ENCODE measurements at places on chromosomes 16 and 17.

GRCh38 chr17:56593646-56594319 is at the start of gene NOG:
TSS of gene NOG (plus strand) at chr17:56593699. CDS start at chr17:56594224, 525 bp downstream.
- H3K27me3 ChIP-seq, result peaks cover 28% of the 10 kb centered on the region
- H3K36me3 ChIP-seq, result no peaks in the 10 kb centered on the region
- DNase-seq, result peak; percentile 81
- H3K27ac ChIP-seq, result peak within 1 kb of the TSS; percentile 83
- peak within 1 kb of the TSS; percentile 39 for H3K4me3 ChIP-seq

GRCh38 chr16:46717692-46718091 is 28.2 kb downstream of the ORC6 start:
- no peak overlapping the region for H3K27ac ChIP-seq
- no peaks in the 10 kb centered on the region for H3K27me3 ChIP-seq
- no peak overlapping the region for H3K4me3 ChIP-seq
- H3K36me3 ChIP-seq, result no peaks in the 10 kb centered on the region
- no peak for DNase-seq

DNA sequence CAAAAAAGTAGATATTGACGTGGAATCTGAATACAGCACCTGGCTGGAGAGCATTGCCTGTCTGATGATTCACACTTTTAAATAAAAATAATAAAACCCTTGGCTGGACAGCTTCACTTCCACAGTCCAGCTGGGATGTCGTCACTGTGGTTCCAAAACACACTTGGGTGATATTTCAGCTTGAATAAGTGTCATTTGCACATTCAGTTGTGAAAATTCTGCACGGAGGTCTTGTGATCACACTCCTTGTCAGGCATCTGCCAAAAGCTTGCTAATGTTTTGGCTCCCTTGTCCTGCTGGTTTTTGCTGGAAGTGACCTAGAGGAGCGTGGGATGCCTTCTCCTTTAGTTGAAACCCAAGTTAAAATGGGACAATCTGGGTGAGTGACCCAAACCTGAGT is 60.7 kb downstream of the PCTP start:
- no peaks in the 10 kb centered on the region for H3K27me3 ChIP-seq
- no peaks in the 10 kb centered on the region for H3K4me1 ChIP-seq
- no peak overlapping the region for H3K4me3 ChIP-seq

- no peak for DNase-seq
- peaks cover 97% of the 10 kb centered on the region for H3K36me3 ChIP-seq
- no peaks in the 10 kb centered on the region for H3K27me3 ChIP-seq
- H3K4me3 ChIP-seq, result no peak overlapping the region
- H3K27ac ChIP-seq, result peak overlapping the region; percentile 65
Measured at GRCh38 chr16:87834005-87834667, 35.2 kb downstream of the SLC7A5 start.

DNA sequence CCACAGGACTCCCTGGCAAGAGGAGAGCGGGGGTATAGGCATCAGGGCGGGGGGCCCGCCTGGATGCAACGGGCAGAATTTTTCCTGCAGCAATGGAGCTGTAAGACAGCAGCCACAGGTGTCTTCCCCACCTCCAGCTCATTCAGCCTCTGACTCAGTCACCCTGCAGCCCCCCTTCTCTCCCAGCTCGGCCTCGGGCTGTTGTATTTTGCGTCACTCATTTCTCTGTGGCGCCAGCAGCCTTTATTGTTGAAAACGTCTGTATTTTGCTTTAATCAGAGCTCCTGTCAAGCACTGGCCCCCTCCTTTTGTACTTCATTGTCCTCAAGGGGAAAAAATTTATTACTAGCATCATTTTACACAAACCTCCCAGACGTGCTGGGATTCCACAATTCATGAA is 117.7 kb downstream of the WSCD1 start:
- no peaks in the 10 kb centered on the region for H3K4me1 ChIP-seq
- H3K4me3 ChIP-seq, result no peak overlapping the region
- H3K27me3 ChIP-seq, result no peaks in the 10 kb centered on the region

DNA sequence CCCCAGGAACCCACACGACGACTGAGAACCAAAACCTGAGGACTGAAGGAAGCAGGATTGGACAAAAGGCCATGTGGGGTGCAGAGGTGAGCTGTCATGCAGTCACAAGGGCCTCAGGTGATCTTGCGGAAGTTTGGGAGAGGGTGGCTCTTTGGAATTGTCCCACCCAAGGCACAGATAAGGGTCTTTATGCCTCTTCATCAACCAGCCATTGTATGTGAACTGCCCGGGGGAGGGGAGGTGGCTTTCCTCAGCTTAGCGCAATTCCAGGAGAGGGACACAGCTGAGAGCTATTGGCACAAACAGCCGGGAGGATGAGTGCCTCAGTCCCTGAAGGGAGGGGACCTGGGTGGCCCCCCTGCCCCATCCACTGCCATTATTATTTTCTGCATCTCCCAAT is 55.1 kb upstream of the PHOSPHO1 start:
- DNase-seq, result no peak
- no peak overlapping the region for H3K4me3 ChIP-seq
- H3K4me1 ChIP-seq, result no peaks in the 10 kb centered on the region
- H3K27me3 ChIP-seq, result no peaks in the 10 kb centered on the region
- H3K36me3 ChIP-seq, result no peaks in the 10 kb centered on the region
- no peak overlapping the region for H3K27ac ChIP-seq

GRCh38 chr16:53429221-53429943 is 4.9 kb upstream of the RBL2 start:
- no peak for DNase-seq
- no peak overlapping the region for H3K4me3 ChIP-seq
- H3K27me3 ChIP-seq, result no peaks in the 10 kb centered on the region
- H3K36me3 ChIP-seq, result no peaks in the 10 kb centered on the region
- H3K27ac ChIP-seq, result no peak overlapping the region

- no peaks in the 10 kb centered on the region for H3K36me3 ChIP-seq
- no peaks in the 10 kb centered on the region for H3K27me3 ChIP-seq
- DNase-seq, result no peak
- H3K27ac ChIP-seq, result no peak overlapping the region
- H3K4me3 ChIP-seq, result no peak overlapping the region
Measured at GRCh38 chr16:49216593-49216992, 65.0 kb downstream of the CBLN1 start.

- peaks cover 6% of the 10 kb centered on the region for H3K4me1 ChIP-seq
- H3K4me3 ChIP-seq, result no peak overlapping the region
- H3K36me3 ChIP-seq, result no peaks in the 10 kb centered on the region
- peaks cover 17% of the 10 kb centered on the region for H3K27me3 ChIP-seq
- DNase-seq, result no peak
- H3K27ac ChIP-seq, result no peak overlapping the region
Measured at GRCh38 chr16:10877472-10877946, 507 bp downstream of the CIITA start.

DNA sequence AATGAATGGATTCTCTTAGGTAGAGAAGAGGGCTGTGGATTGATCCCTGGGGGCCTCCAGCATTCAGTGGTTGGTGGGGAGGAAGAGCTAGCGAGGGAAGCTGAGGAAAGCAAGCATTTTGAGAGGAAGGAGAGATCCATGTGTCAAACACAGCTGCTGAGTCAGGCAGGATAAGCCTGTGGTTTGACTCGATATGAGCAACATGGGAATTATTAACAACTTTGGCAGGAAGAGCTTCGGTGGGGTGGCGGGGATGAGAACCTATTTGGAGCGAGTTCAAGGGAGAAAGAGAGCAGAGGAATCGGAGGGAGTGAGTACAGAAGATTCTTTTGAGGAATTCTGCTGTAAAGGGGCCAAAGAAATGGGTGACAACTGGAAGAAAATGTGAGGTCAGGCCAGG is 59.5 kb upstream of the CDC42EP4 start:
- H3K36me3 ChIP-seq, result no peaks in the 10 kb centered on the region
- H3K4me1 ChIP-seq, result no peaks in the 10 kb centered on the region
- no peak overlapping the region for H3K4me3 ChIP-seq
- no peaks in the 10 kb centered on the region for H3K27me3 ChIP-seq
- no peak overlapping the region for H3K27ac ChIP-seq
- DNase-seq, result no peak

Measured in RWPE2 (cell line).